ENCODE measurements at places on chromosomes 6 and 20.

- DNase-seq: peak; percentile 3
Observed at GRCh38 chr6:27986928-27987725, 30.1 kb downstream of the OR2B6 start.

DNA sequence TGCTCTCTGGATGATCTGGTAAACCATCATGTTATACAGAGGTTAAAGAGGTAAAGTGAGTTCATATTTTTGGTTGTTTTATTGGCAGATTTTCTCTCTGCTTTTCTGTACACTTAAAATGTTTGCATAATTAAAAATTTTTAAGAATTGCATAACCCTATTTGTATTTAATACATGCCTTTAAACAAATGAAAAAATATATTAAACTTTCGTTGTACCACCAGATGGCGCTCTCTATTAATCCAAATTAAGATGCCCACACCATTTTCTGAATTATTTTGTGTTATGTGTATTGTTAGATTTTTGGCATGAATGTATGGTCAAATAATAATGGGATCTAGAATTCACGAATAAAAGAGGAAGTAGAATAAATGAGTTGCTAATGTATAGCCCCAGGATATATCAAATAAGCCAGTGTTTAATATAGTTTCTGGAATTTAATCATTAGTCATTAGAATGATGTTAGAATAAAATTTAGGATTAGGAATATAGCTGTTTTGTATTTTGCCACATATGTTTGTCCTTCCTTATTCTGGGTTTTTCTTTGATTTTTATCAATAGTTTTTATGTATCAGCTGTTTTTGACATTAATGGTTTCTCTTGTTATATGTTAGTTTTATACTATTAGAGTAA is 38.9 kb downstream of the SMAP1 start:
- DNase-seq: peak; percentile 56

GRCh38 chr20:63567136-63567385 is 7.0 kb downstream of the HELZ2 start:
- no peak for DNase-seq

DNA sequence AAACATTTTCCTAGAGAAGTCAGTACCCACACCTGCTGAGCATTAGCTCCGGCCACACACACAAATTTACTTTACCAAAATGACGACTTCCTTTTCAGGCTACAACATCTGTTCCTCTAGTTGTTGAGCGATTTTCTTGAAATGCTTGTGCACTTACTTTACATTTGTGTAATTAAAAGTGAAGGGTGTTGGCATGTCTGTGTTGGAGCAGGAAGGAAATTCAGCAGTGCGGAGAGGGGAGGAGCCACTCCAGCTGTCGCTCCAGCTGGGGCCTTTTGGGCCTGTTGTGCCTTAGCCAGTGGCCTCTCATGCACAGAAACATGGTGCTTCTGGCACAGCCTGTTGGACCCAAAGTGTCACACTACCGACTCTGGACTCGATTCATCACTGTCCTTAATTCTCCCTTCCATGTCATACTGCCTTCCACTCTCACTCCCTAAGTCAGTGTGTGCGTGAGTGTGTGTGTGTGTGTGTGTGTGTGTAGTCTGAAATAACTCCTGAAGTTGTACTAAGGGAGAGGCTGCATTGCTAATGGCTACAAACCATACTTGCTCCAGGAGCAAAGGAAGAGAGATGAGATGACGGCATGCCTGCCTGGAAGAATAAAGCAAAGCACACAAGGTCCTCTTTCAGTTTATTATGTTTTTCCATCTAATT is 191.8 kb upstream of the ARG1 start:
- no peak for DNase-seq

- DNase-seq: no peak
Observed at GRCh38 chr6:47118611-47119010, 76.5 kb upstream of the ADGRF1 start.

- no peak for DNase-seq
Observed at GRCh38 chr6:51844336-51844735, 243.1 kb downstream of the PKHD1 start.

DNA sequence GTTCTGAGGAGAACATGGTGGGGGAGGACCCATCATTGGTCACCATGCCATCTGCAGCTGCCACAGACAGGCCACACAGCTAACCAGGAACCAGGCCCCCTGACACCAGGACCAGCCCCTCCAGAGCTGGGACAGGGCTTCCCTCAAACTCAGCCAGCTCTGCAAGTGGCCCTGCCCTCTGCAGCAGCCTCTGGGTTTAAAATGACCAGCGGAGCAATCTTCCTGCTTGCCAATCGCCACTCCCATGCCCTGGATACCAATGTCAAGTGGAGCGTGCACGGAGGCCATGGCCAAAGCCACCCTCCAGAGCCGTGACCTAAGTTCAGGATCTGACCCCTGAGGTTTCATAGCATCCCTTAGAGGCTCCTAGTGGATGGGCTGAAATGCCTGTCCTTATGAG is 199.4 kb downstream of the SYNDIG1 start:
- no peak for DNase-seq

- DNase-seq: no peak
Observed at GRCh38 chr20:3702611-3703391, 9.6 kb downstream of the SIGLEC1 start.

GRCh38 chr6:90537027-90537426 is 49.8 kb downstream of the MAP3K7 start:
- DNase-seq: peak; percentile 79

DNA sequence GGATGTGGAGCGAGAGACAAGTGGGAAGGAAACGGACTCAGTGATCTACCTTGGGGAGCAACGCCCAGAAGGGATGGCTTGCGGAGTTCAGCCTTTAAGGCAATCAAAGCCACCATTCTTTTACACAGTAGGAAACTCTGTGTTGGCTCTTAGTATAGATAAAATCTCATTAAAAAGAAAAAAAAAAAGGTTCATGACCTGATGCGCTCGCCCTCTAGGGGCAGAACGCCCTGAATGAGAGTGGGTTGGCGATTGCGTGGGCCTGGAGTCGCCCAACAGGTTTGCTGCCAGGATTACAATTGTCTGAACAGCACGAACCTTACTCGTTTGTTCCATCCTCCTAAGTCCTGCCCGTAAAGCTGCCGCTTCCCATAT is 1.2 kb downstream of the TPD52L1 start:
- peak; percentile 16 for DNase-seq

- no peak for DNase-seq
Observed at GRCh38 chr6:15557174-15557573, 105.7 kb downstream of the DTNBP1 start.

GRCh38 chr6:30915591-30915946 is 1.5 kb downstream of the VARS2 start:
- peak; percentile 81 for DNase-seq

DNA sequence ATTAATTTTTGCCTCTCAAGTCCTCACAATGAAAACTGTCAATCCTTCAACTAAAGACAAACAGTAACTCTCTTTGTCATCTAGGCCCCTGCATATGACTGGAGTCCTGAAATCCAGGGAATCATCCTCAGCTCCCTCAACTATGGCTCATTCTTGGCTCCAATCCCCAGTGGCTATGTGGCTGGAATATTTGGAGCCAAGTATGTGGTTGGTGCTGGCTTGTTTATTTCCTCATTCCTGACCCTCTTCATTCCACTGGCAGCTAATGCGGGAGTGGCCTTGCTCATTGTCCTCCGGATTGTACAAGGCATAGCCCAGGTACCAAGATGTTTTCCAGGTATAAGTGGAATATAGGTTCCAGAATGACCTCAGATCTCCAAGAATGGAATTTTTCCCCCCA is 15.4 kb downstream of the SLC17A4 start:
- DNase-seq: peak; percentile 54

DNA sequence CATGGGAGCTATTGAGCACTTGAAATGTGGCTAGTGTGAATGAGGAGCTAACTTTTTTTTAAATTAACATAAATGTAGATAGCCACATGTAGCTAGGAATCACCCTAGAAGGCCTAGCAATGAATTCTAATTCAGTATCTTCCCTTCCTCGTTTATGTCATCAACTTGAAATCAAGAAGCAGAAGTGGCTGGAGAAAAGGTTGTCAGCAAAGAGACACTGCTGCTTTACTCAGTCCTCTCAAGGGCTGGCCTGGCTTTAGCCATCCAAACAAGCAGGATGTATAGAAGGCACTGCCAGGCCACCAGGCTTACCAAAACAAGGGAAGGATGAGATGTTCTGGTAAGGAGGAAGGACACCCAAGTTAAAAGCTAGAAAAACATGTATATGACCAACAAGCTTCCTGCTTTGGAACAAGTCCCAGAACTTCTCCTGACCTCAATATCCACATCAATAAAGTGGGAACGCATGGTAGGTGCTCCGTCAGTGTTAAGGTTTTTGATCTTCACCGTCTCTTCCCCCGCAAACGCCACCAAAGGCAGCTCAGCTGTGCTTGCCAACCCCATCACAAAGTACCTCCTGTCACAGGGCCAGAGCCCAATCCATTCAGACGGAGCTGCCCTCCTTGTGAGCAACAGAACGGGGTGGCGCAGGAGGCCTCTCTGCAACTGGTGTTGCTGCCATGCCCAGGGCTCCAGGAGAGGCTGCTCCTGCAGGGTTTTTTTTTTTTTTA is 235.8 kb upstream of the RIN2 start:
- DNase-seq: no peak

DNA sequence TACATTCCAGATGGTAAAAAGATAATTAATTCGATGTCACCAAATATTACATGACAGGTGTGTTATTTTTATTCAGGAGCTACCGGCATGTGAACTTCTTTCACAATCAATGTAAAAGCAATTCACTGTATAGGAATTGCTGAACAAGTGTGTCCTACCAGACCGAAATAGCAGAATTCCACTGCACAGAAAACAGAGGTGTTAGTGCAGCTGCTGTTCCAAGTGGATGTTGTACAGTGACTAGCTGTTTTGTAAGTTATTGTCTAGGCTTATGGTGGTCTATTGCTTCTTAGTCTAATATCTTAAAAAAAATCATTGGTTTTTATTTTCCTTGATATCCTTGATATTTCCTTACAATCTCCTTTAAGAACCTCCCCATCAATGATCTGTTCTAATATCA is 107.4 kb downstream of the COL19A1 start:
- DNase-seq: no peak

- no peak for DNase-seq
Observed at GRCh38 chr20:53658973-53659372, 65.3 kb upstream of the ZNF217 start.

DNA sequence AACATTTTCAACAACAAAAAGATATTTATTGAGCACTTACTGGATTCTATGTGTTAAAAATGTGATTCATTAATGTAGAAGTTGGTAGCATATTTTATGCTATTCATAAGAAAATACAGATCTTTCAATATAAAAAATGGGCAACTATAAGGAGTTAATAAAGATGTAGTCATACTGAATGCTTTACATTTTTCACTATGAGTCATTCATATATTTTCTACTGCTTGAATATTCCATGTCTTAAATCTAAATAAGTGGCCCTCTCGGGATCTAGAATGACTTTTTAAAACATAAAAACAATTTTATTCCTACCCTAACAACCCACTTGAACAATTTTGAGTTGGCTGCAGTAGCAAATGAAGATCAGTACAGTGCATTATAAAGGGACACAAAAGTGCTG is 362.1 kb downstream of the PHF3 start:
- DNase-seq: no peak

- DNase-seq: no peak
Observed at GRCh38 chr6:108507316-108507715, 53.4 kb upstream of the FOXO3 start.

- peak; percentile 76 for DNase-seq
Observed at GRCh38 chr6:153312634-153313033, 181.6 kb upstream of the RGS17 start.

GRCh38 chr6:31401403-31401802 is 2.0 kb upstream of the MICA start:
- peak; percentile 84 for DNase-seq

- DNase-seq: no peak
Observed at GRCh38 chr6:45467853-45468252, 90.1 kb upstream of the SUPT3H start.

DNA sequence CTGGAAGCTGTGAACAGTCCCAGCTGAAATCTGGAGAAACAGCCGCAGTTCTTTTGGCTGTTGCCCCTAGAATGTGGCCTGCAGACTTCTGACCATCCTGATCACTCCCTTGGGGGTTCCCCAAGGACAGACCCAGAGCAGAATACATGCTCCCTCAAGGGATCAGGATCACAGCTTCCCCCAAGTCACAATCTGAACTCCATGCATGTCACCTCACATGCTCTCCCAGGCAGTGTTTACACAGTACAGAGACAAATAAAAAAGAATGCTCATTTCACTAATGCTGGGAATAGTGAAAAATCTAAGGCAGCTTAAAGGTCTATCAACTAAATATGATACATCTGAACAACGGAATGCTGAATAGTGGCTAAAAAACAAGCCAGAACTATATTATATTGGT is 20.5 kb downstream of the SPAG4 start:
- no peak for DNase-seq

GRCh38 chr6:41656002-41656691 is 17.9 kb downstream of the MDFI start:
- DNase-seq: no peak

GRCh38 chr20:37535443-37536132 is 7.9 kb upstream of the BLCAP start:
- DNase-seq: no peak

- DNase-seq: no peak
Observed at GRCh38 chr6:10991115-10991514, 53.0 kb downstream of the ELOVL2 start.

DNA sequence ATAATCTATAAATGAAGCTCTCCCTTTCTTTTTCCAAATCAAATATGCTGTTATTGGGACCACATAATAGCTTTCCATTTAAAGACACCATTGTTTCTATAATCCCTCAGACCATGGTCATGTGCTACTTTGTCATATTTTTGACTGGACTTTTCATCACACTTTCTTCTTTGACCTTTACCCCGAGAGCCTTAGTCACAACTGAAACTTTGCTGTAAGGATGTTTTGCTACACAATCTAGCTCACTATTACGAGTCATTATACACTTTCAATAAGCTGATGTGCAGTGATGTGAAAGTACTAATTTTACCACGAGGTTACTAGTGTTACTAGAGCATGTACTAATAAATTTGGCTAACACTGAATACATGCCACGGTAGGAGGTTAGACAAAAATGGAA is 367.2 kb upstream of the RUNX2 start:
- DNase-seq: no peak

GRCh38 chr6:55713436-55713835 is 134.4 kb upstream of the HMGCLL1 start:
- no peak for DNase-seq

- no peak for DNase-seq
Observed at GRCh38 chr6:53982366-53983050, 128.7 kb upstream of the MLIP start.

- DNase-seq: peak; percentile 83
Observed at GRCh38 chr6:71080826-71081225, 124.0 kb upstream of the B3GAT2 start.

Measured in myocyte (in vitro differentiated cells).